ENCODE measurements at places on chromosomes 1 and 21. TPM values are rescaled to one million over a fixed set of nuclear protein-coding genes. Genes with fewer than 3 reads are reported as not detected.

S100B gene
- total RNA-seq: 33.9 TPM

- DNase-seq: no peak
Measured at GRCh38 chr1:23695667-23696066, 4.1 kb downstream of the RPL11 start.

NPR1 gene
- total RNA-seq: 11.7 TPM

GRCh38 chr21:38804789-38805327 is 871 bp upstream of the ETS2 start:
- DNase-seq: peak; percentile 78

SIPA1L2 gene
- 8.6 TPM for total RNA-seq

DNA sequence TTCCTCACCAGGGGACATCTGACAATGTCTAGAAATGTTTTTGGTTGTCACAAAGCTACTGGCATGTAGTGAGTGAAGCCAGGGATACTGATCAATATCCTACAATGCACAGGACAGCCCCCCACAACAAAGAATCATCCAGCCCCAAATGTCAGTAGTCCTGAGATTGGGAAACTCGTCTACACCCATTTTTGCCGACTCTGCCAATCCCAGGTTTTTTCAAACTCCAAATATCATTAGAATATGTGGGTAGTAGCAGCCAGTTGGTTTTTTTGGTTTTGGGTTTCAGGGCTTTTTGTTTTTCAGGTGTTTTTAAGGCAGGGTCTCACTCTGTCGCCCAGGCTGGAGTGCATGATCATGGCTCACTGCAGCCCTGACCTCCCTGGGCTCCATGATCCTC is 5.9 kb downstream of the SPATA46 start:
- no peak for DNase-seq

Data from body of pancreas (tissue), 4 donors.